WTC11 (cell line): ENCODE measurements at places on chromosomes 2 and 18. TPM values are rescaled to one million over a fixed set of nuclear protein-coding genes. Genes with fewer than 3 reads are reported as not detected.

DNA sequence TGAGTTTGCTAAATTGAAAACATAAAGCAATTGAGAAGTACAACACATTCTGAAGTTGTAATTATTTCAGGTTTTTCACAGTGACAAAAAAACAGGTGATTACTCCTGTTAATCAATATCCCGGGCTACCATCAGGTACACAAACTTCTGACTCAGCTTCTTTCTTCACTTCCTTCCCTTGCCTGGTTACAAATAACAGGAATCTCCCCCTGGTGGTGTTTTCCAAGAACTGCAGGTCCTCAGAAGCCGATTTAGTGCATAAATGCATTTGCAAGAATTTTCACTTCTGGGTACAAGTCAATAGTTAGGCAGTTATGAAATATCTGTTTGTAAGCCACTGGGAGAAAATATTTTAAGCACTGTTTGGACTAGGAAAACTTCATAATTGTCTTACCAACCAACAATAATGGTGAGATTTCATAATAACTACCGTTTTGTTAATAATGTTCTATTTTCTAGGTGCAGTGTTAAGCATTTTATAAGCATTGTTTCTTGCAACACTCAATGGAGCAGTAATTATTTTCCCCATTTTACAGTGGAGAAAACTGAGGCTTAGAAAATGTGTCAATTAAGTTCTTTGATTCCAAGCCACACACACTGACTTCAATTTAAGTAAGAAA lies 12.4 kb upstream of the GMCL1 start:
- no peak overlapping the region for H3K4me3 ChIP-seq
- H3K27ac ChIP-seq = no peak overlapping the region
- H3K36me3 ChIP-seq = no peaks in the 10 kb centered on the region
- DNase-seq = peak; percentile 75
- peaks cover 13% of the 10 kb centered on the region for H3K4me1 ChIP-seq

GRCh38 chr2:175914846-175915245 lies 87.2 kb downstream of the LNPK start:
- DNase-seq = no peak
- H3K27ac ChIP-seq = no peak overlapping the region
- H3K27me3 ChIP-seq = no peaks in the 10 kb centered on the region; the same call in 1 of the 2 replicates
- peaks cover 6% of the 10 kb centered on the region; the same call in 1 of the 2 replicates for H3K36me3 ChIP-seq

DNA sequence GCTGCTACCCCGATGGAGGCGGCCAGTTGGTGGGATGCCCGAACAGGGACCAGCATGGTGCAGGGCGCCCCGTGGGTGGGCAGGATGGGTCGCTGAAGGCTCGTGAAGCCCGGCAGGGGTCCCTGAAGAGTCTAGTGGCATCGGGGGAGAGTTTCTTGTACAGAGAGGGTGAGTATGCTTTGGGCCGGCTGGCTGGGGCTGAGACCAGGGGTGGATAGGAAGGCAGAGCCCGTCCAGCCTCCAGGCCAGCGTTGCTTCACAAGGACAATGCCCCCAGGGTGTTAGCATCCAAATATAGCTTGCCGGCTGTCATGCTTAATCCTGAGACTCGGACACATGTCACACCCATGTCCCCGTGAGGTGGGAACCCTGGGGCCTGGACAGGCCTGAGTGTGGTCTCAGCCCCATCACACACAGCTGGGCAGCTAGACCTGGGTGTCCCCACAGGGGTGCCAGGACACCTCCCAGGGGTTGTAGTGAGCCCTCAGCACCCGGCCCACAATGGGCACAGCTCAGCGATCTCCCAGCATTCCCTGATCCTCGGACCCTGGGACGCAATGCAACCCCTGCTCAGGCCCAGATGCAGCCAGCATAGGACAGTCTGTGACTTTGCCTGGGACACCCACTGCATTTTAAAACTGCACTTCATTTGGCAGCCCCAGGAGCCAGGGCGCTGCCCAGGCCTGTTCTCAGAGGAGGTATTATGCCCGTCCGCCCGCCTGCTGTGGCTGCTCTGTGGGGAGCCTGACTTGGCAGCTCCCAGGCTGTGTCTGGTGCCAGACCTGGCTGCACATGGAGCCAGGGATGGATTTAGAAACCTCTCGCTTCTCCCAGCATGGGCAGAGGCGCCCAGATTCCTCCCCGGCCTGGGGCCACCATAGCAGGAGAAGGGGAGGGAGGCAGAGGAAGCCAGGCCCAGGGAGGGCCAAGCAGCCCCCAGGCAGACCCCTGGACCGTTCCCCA lies 36.4 kb downstream of the RAMP1 start:
- H3K27ac ChIP-seq = no peak overlapping the region
- H3K27me3 ChIP-seq = no peaks in the 10 kb centered on the region
- no peak for DNase-seq
- 0 out of 2 replicates have a peak, but pooled peaks cover 4% of the 10 kb centered on the region for H3K4me1 ChIP-seq
- no peaks in the 10 kb centered on the region for H3K36me3 ChIP-seq
- H3K4me3 ChIP-seq = no peak overlapping the region

DNA sequence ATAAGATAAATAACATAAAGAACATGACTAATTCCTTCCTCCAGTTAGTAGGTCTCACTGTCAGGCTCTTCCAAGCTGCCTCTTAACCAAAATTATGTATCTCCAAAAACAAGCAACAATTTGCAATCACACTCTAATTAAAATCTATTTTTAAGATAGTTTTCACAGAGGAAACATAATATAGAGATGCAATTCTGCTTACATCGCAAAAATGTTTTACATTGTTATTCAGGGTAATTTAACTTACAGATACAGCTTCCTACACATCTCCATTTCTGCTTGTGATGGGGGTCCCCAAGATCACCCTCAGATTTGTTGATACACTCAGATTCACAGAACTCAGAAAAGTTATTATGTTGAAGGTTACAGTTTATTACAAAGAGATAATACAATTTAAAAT lies 115.5 kb downstream of the DSC3 start:
- H3K27me3 ChIP-seq = no peaks in the 10 kb centered on the region; the same call in 1 of the 2 replicates
- H3K36me3 ChIP-seq = no peaks in the 10 kb centered on the region
- no peak for DNase-seq
- H3K4me3 ChIP-seq = no peak overlapping the region

DNA sequence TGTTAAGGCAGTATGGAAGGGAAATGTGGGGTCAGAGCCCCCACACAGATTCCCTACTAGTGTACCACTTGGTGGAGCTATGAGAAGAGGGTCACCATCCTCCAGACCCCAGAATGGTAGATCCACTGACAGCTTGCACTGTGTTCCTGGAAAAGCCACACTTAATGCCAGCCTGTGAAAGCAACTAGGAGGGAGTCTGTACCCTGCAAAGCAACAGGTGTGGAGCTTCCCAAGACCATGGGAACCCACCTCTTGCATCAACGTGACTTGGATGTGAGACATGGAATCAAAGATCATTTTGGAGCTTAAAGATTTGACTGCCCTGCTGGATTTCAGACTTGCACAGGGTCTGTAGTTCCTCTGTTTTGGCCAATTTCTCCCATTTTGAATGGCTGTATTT lies 10.8 kb upstream of the SCN1A start:
- no peak for DNase-seq
- no peaks in the 10 kb centered on the region; the same call in 1 of the 2 replicates for H3K36me3 ChIP-seq
- H3K27ac ChIP-seq = no peak overlapping the region
- peaks cover 8% of the 10 kb centered on the region for H3K4me1 ChIP-seq
- no peaks in the 10 kb centered on the region for H3K27me3 ChIP-seq
- no peak overlapping the region for H3K4me3 ChIP-seq

- H3K4me3 ChIP-seq = no peak overlapping the region
- no peaks in the 10 kb centered on the region for H3K27me3 ChIP-seq
- DNase-seq = no peak
- H3K27ac ChIP-seq = peak overlapping the region; percentile 65
- peaks cover 3% of the 10 kb centered on the region for H3K36me3 ChIP-seq
These were observed 17.5 kb downstream of the SMAD2 start for GRCh38 chr18:47912794-47913585.

DNA sequence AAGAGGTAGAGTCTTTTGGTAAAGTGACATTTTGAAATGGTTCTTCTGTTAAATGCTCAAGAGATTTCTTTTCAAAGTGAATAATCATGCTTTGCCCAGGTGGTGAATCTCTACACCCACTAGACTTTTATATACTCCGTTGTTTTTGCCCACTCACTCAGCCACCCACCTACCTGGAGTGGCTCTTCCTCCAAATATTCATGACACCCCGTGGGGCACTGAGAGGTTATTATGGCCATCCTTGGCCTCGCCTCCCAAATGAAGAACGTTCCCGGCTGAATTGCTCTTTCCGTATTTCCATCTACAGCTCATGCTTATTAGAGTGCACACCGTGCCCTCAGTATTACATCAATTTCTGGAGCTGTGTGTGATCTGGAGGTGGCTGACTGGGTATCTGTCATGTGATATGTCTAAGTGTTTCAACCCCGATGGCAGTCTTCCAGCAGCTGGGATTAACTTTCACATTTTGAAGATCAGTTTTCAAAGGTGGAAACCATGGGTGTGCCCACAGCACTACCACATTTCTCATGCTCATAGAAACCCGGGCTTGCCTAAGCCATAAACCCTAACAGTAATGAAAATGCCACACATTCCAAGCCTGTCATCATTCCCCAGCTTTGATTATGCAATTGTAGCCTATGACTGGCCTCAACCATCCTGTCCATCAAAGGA lies 406.6 kb upstream of the MMADHC start:
- H3K36me3 ChIP-seq = no peaks in the 10 kb centered on the region
- no peaks in the 10 kb centered on the region for H3K27me3 ChIP-seq
- no peak overlapping the region for H3K4me3 ChIP-seq
- no peak for DNase-seq
- H3K27ac ChIP-seq = no peak overlapping the region

DNA sequence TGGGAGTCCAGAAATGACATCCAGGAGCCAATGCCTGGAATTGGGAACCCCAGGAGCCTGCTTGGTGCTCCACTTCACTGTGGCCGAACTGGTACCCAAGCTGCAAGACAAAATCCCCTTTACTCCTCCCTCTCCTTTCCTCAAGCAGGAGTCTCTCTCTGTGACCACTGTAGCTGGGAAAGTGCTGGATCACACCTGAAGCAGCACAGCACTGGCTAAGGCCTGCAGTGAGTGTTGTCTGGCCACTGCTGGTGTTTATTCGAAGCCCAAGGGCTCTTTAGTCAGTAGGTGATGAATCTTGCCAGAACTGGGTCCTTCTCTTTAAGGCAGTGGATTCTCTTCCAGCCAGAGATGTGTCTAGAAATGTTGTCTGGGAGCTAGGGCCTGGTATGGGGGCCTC lies 26.4 kb downstream of the STPG4 start:
- no peaks in the 10 kb centered on the region for H3K36me3 ChIP-seq
- H3K4me1 ChIP-seq = peaks cover 11% of the 10 kb centered on the region
- H3K27ac ChIP-seq = no peak overlapping the region

- H3K27me3 ChIP-seq = peaks cover 11% of the 10 kb centered on the region
- H3K4me3 ChIP-seq = no peak overlapping the region
- peaks cover 7% of the 10 kb centered on the region for H3K4me1 ChIP-seq
- no peak overlapping the region for H3K27ac ChIP-seq
- DNase-seq = no peak
- no peaks in the 10 kb centered on the region for H3K36me3 ChIP-seq
These were observed 14.4 kb upstream of the STAT4 start for GRCh38 chr2:191165176-191165643.

GRCh38 chr2:126761981-126762878 lies 106.3 kb downstream of the GYPC start:
- no peak overlapping the region for H3K4me3 ChIP-seq
- H3K36me3 ChIP-seq = no peaks in the 10 kb centered on the region
- DNase-seq = no peak
- H3K4me1 ChIP-seq = peaks cover 20% of the 10 kb centered on the region
- H3K27me3 ChIP-seq = no peaks in the 10 kb centered on the region; the same call in 1 of the 2 replicates

The SLC9A2 gene
- total RNA-seq = 0.07 to 0.16 TPM (median 0.11 TPM) in 3 replicates

The LAMA3 gene
- total RNA-seq = 0.50 to 0.89 TPM (median 0.83 TPM) in 3 replicates

The LCT gene
- 0.02 TPM in 1 of 3 replicates, not detected in the others for total RNA-seq

The KCNJ3 gene
- total RNA-seq = 0.31 to 0.69 TPM (median 0.32 TPM) in 3 replicates

The IL1RN gene
- total RNA-seq = not detected in 3 replicates

The TXNL4A gene
- 144 to 157 TPM (median 148 TPM) in 3 replicates for total RNA-seq
